ENCODE measurements at places on chromosomes 12 and 14. TPM values are rescaled to one million over a fixed set of nuclear protein-coding genes. Genes with fewer than 3 reads are reported as not detected.
A peak's percentile ranks its signal among the peaks of the same experiment; 100 is the strongest.

Gene INHBE
- total RNA-seq = 9.6 TPM

Gene WBP11
- total RNA-seq = 33.8 TPM

Gene NIN
- 14.2 TPM for total RNA-seq

Gene KRT83
- total RNA-seq = 0.10 TPM

Gene OLR1
- total RNA-seq = not detected

- DNase-seq = peak; percentile 27
These were observed 16.5 kb downstream of the SIX1 start for GRCh38 chr14:60632777-60633176.

DNA sequence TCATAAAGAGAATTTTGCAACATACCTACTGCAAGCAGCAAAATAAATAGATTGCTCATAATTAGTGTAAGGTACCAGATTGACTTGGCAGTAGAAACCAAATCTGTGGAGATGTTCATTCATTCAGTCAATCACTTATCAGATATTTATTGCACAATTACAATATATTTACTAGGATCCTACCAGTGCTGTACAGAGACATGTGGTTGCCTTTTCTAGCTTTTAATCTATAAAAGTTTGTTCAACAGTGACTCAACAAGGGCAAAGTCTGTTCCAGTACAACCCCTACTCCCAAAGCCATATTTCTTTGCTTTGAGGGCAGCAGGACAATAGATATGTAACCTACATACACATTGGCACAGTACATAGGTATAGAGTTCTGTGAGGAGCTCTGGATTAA is 27.3 kb downstream of the ABCD2 start:
- DNase-seq = no peak

DNA sequence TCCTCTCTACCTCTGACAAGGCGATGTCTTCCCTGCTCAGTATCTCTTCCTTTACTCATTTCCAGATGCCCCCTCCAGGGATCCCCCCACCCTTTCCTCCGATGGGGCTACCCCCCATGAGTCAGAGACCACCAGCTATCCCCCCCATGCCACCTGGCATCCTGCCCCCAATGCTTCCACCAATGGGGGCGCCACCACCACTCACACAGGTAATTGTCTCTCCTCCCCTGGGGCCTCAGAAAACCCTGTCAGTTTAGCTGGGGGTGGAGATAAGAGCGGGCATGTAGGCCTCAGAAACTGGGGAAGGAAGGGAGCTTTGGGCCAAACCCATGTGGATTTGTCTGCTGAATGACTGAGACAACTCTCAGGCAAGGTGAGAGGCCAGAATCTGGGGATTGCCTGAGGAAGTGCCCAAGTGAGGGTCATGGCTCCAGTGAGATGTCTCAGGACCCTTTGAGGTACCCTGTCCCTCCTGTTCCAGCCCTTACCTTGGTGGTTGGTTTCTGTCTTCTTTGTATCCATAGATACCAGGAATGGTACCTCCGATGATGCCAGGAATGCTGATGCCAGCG is 8.1 kb downstream of the PRPF40B start:
- peak; percentile 76 for DNase-seq

DNA sequence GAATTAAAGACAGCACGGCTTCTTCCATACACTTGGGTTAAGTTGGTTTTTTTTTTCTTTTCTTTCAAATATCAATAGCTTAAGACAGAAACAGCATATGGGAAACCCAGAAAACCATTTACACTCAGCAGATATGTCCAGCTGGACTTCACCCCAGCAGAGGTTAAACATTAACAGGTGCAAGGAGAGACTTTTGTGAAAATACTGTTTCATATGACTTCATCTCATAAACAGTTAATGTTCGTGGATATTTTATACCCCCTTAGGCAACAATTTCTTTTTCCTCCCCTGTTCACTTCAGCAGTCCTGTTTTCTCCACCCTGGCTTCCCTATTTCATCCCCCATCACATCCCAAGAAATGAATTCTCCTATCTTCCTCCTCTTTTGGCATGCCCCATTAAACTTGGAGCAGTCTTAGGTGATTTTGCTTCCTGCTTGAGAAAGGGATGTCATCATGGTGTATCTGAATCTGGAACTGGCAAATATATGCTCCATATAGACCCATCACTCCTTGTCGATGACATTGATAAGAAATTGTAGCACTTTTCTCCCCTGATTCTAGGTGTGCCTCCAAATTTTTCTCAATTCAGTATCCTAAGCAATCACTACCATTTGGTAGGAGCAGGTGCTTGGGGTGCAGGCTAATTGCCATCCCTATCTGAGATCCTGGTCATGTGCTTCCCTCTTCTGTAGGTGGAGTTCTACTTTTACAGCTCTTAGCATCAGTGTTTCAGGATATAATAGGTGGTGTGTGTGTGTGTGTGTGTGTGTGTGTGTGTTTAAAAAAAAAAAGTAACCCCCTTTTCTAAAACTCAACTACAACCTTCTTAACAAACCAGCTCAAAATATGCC is 67.9 kb downstream of the BMP4 start:
- DNase-seq = no peak

GRCh38 chr12:84554199-84554723 is 358.3 kb downstream of the SLC6A15 start:
- DNase-seq = no peak

GRCh38 chr12:48980389-48980952 is 2.3 kb downstream of the WNT1 start:
- DNase-seq = peak; percentile 94

- DNase-seq = no peak
These were observed 131.3 kb upstream of the HIF1A start for GRCh38 chr14:61563880-61564617.

- no peak for DNase-seq
These were observed 21.7 kb downstream of the GTF2A1 start for GRCh38 chr14:81199084-81199483.

- no peak for DNase-seq
These were observed 157.9 kb upstream of the FKBP4 start for GRCh38 chr12:2636741-2637340.

GRCh38 chr14:92584220-92584619 is 70.6 kb downstream of the RIN3 start:
- no peak for DNase-seq

DNA sequence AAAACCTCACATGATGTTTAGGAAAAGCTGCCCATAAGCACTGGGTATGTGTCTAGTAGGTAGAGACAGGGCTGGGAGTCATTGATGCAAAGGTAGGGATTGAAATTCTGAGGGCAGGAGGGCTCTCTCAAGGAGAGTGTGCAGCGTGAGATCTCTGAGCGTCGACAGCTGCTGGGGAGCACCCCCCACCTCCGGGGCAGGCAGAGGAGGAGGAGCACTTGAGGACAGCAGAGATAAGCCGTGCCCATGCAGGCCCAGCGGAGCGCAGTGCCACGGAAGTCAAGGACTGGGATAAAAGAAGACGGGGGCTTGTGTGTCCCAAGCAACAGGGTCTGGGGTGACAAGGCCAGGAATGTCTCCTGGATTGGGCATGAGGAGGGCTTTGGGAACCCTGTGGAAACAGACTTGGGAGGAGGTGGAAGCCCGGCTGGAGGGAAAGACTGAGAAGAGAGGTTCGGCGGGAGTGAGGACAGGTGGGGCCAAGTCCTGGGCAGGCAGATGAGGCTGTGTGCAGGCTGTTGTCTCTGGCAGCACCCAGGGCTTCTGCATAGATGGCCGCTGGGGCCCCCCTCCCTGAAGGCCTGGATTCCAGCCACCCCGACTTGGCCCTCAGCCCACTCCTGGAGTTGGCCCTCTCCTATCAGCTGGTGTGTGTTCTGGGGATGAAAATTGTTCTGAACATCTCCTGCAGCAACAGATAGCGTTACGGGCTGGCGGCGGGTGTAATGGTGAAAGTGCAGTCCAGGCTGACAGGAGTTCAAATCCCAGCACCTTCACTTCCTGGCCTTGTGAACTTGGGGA is 1.9 kb downstream of the CACNA2D4 start:
- DNase-seq = peak; percentile 38

Data from H7 (cell line).